AML-193 (cell line): ENCODE measurements at places on chromosomes 4 and X.

- DNase-seq: no peak
Measured at GRCh38 chrX:150118476-150118875, 180.2 kb upstream of the EOLA2 start.

GRCh38 chrX:139554376-139554775 lies 23.8 kb downstream of the F9 start:
- DNase-seq: no peak

GRCh38 chr4:85803856-85804255 lies 328.9 kb downstream of the ARHGAP24 start:
- DNase-seq: no peak

DNA sequence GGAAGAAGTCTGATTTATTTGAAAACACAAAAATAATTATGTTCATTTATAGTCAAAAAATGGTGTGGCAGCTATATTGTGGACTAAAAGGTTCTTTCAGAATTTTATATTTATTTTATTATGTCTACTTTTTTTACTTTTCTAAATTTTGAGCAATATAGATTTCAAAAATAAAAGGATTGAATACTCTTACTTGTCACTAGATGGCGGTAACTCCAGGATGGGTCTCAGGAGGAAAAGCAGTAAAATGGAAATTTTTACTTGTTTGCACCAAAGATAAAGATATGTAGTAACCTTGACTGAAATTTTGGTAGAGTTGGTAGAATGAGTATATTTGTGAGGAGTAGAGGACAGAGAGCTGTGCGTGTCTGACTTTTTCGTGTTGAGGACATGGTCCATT lies 14.5 kb upstream of the DACH2 start:
- DNase-seq: peak; percentile 2

- no peak for DNase-seq
Measured at GRCh38 chrX:39174241-39174771, 373.0 kb downstream of the MID1IP1 start.

GRCh38 chrX:100931925-100932285 lies 3.2 kb upstream of the XKRX start:
- DNase-seq: no peak

DNA sequence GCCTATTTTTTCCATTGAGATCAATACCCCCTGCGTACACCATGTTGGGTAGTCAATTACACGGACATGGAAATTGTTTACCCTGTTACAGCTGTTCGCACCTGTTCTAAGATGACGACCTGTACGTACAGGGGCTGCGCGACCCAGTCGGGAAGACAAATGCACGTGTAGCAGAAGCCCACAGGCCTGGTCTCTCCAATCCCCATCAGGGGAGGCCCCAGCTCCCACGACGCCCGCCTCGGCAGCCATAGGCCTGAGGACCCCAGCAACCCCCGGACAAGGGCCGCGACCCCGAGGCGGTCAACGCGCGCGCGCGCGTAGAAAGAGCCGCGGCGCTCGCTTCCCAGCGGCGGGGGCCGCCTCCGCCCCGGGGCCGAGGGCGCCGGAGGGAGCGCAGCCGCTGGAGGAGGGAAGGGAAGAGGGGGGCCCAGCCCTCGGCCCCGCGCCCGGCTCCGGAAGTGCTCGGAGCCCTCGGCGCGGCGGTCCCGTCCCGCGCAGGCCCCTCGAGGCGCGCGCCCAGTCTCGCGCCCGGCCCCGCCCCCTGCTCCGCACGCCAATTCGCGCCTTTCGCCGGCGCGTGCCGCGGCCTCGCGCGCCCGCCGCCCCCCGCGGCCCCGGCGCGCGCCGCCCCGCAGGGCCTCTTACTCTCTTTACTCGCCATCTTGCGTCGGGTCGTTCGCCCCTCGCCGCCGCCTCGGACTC lies 618 bp downstream of the RBBP7 start:
- peak; percentile 2 for DNase-seq

- peak; percentile 3 for DNase-seq
Measured at GRCh38 chr4:110704748-110705439, 82.0 kb upstream of the PITX2 start.

DNA sequence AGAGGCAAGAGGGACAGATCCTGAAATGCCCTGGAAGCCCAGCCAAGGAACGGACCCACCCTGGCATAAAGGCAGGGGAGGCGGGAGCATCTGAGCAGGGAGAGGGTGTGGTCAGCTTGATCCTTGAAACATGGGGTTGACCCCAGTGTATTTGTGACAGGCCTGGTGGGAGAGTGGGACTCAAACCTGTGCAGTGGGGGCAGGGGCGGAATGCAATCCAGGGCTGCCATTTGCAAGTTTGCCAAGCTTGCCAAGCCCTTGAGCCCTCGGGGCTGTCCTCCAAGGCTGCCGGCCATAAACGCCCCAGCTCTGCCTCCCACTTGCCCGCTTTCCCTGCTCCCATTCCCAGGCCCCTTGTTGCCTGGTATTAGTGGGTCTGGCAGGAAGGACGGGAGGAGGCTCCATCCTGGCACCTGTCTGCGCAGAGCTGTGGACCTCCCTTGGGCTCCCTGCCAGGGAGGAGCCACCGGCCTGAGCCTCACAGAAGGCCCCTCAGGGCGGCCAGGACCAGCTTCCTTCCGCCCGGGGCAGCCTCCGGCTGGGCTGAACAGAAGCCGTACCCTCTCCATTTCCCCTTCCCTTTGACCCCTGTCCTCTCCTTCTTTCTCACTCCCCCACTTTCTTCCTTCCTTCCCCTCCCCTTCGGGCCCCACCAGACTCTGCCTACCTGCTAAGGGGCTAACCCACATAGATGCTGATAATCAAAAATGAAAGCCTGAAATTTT lies 661 bp downstream of the S100P start:
- DNase-seq: no peak

DNA sequence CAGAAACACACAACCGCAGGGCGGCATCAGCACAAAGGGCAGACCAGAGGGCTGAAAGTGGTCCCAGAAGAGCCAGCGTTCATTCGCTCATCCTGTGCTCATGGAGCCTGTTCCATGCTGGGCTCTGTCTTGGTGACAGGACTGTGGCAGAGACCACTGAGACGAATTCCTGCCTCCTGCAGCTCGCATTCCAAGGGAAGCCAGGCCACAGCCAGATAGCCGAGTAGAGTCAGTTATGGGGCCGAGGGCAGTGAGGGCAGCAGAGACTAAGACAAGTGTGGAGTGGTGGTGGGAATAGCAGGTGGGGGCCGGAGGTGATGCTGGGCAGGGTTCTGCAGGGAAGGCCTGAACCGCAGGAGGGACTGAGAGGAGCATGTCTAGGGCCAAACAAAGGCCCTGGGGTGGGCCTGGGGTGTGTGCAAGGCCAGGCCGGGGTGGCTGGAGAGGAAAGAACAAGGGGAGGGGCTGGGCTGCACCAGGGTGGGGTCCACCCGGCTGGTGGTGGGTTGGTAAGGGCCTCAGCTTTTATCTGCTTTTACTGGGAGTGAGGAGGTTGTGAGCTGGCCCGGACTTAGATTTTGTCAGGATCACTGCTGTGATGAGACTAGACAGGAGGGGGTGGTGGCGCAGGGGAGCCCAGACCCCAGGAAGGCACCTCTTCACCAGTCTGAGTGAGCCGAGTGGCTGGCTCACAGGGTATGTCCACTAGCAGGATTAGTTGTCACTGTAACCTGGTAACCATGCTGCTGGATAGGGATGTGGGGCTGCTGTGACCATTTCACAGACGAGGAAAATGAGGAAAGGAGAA lies 6.3 kb downstream of the PSAPL1 start:
- DNase-seq: no peak

GRCh38 chr4:36493251-36493650 lies 211.8 kb downstream of the DTHD1 start:
- DNase-seq: no peak

- DNase-seq: no peak
Measured at GRCh38 chr4:105361053-105361452, 112.8 kb downstream of the PPA2 start.

GRCh38 chrX:17608888-17609287 lies 128.4 kb upstream of the SCML1 start:
- DNase-seq: no peak

DNA sequence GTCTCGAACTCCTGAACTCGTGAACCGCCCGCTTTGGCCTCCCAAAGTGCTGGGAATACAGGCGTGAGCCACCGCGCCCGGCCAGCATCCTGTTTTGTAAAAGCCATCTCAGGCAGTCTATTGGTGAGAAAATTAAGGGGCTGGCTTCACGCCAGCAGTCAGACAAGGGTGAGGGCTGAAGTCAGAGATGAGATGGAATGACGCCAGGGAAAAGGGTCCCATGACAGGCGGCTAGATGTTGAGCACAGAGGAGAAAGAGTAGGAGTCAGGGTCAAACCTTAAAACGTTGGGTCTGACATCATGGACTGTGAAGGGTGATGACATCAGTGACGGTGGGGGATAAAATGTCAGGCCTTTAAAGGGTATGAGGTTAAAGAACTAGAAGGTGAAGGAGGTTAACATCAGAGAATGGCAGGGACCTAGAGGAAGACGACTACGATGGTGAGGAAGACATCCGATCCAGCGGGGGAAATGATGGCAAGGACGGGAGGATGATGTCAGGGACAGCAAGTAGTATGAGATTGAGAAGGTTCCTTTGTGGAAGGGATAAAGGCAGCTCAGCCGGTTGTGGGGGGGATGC lies 504 bp upstream of the RBM3 start:
- DNase-seq: no peak

DNA sequence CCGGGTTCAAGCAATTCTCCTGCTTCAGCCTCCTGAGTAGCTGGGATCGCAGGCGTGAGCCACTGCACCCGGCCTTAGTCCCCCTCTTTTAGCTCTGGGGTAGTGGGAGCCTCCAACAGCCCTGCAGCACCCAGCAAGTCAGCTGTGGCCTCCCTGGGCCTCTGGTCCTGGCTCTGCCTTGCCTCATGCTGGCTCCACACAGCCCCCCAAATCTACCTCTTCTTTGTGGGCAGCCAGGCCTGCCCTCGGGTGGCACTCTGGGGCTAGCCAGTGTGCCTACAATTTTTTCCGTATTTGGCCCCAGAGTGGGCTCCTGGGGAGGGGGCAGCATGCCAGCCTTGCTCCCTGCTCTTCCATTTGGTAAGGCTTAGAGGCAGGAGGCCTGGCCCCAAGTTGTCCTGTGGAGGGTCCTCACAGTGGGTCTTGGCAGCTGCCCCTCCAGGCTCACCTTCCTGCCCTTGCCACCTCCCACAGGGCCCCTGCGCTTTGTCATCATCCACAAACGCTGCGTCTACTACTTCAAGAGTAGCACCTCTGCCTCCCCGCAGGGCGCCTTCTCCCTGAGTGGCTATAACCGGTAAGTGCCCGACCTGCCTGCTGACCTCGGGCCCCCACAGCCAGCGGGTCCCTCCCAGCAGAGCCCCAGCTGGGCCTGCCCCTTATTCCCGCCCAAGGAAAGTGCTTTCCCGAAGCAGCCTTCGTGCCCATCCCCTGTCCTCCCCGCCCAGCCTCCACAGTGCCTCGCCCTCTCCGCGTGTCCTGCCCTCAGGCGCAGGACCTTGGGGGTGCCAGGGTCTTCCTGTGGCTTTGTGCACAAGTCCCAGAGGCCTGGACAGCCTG lies 21.0 kb upstream of the ADD1 start:
- DNase-seq: no peak

DNA sequence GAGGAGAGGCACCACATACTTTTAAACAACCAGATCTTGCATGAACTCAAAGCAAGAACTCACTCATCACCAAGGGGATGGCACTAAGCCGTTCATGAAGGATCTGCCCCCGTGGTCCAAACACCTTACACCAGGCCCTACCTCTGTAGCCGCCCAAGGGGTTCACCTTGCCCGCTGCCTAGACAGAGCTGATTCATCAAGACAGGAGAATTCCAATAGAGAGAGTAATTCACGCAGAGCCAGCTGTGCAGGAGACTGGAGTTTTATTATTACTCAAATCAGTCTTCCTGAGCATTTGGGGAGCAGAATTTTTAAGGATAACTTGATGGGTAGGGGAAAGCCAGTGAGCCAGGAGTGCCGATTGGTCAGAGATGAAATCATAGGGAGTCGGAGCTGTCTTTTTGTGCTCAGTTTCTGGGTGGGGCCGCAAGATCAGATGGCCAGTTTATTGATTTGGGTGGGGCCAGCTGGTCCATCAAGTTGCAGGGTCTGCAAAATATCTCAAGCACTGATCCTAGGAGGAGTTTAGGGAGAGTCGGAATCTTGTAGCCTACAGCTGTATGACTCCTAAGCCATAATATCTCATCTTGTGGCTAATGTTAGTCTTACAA lies 364.7 kb downstream of the PCDH7 start:
- no peak for DNase-seq

- no peak for DNase-seq
Measured at GRCh38 chrX:40278340-40279090, 180.8 kb upstream of the BCOR start.

DNA sequence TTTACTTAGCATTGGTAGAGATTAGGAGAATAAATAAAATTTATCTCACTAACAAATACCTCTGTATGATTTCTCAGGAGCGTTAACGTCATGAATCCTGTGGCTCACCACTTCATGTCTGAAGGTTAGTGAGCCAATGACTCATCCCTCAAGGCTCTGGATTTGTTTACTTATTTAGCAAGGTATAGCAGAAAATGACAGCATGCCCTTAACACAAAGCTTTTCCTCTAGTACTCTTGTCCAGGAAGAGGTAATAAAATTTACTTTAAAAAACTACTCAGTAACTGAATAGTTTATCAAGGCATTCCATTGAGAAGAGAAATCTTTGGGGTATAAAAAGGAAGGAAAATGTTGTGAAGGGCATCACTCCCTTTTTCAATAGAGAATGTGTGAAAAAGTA lies 823.8 kb downstream of the CCSER1 start:
- DNase-seq: no peak

DNA sequence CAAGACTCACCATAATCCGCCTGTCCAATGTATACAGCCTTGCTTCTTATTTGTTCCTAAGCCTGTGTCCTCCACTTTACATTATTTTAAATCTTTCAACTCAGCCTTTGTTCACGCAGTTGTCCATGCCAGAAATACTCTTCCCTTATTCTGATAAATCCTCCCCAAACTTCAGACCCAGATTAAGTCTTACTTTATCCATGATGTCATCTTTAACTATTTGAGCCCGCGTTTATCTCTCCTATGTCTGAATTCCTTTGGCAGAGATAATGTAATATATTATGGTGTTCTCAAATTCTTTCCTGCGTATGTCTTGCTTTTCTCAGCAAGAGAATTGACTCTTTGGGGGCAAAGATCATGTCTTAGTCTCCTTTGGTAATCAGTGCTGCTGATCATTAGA lies 129.6 kb downstream of the LUZP4 start:
- DNase-seq: no peak

GRCh38 chrX:24242649-24243175 lies 71.2 kb downstream of the SUPT20HL2 start:
- DNase-seq: no peak

- DNase-seq: no peak
Measured at GRCh38 chr4:10715135-10715534, 30.6 kb upstream of the CLNK start.

- peak; percentile 32 for DNase-seq
Measured at GRCh38 chr4:123661080-123661737, 264.6 kb downstream of the SPRY1 start.
